GM12864 (cell line): ENCODE measurements at places on chromosomes 7 and 10.

GRCh38 chr10:114458955-114459354 lies 54.7 kb upstream of the AFAP1L2 start:
- no peak for DNase-seq

- DNase-seq, result no peak
Measured at GRCh38 chr10:101229266-101230182, at the start of gene LBX1. Gene LBX1, minus strand, starts transcription at chr10:101229463. Its CDS starts 648 bp downstream, at chr10:101228815.

DNA sequence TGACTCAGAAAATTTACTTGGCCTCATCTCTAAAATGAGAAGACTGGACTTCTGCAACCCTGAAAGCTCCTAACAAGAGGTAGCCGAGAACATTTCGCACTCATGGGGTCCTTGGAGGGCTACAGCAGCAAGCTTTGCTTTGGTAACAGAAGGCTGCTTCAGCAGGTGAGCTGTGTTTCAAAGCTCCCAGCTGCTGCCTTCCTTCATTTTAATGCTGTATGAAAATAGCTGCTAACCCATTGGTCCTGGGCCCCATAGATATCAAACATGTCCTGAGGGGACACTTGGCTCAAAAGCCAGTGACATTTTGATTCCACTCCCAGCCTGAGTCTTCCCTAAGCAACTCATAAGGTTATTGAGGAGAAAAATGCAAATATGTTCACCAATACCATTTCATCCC lies 14.3 kb upstream of the MALSU1 start:
- no peak for DNase-seq

DNA sequence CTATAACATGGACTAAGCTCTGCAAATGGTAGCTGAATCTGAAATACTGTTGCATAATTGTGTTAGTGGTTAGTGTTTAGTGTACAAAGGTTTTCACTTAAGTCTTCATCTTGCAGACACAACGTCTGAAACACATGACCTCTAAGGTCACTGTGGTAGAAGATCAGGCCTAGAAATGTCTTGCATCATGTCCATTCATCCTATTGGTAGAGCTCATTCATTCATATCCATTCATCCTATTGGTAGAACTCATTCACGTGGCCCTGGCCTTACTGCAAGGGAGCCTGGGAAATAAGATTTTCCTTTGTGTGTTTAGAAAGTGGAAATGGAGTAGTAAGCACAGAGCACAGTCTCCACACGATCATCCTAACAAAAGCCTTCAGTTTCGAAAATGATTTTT lies 485.8 kb downstream of the PLXNA4 start:
- no peak for DNase-seq

DNA sequence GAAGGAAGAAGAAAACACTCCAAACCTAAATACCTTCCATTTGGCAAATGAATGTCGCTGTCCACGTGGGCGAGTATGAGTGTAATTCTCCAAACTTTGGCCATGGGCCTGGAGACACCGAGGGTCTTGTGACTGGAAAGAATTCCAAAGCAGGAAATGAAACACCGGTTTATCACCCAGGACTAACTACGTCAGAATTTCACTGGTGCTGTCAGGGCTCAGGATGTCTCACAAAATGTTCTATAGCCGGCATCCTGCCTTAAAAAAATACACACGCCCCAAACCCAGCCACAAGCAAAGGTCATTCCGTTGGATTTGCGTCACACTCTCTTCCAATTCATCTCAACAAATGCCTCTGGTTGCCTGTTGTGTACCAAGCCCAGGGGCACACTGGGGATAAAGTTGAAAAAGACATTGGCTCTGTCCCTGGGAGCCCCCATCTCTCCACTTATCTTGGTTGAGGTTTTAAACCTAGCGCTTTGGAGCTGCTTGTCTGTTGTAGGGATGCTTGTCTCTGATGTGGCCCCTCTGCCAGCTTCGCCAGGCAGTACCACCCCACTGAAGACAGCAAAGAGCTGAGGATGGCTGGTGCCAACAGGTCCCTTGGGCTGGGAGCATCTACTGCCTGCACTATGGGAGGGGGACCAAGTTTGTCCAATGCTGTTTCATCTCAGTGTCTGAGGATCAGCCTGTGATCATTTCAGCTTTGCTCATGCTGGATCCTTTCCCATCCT lies 31.2 kb downstream of the GSTO2 start:
- no peak for DNase-seq

- no peak for DNase-seq
Measured at GRCh38 chr7:101823596-101823995, 6.2 kb downstream of the CUX1 start.

DNA sequence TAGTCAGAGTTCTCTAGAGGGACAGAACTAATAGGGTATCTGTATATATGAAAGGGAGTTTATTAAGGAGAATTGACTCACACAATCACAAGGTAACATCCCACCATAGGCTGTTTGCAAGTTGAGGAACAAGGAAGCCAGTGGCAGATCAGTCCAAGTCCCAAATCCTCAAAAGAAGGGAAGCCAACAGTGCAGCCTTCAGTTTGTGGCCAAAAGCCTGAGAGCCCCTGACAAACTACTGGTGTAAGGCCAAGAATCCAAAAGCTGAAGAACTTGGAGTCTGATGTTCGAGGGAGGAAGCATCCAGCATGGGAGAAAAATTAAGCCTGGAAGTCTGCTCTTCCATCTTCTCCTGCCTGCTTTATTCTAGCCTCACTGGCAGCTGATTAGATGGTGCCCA lies 1107.2 kb upstream of the CELF2 start:
- DNase-seq, result no peak

- DNase-seq, result no peak
Measured at GRCh38 chr7:27459731-27460053, 203.0 kb downstream of the HIBADH start.

GRCh38 chr10:100006243-100006886 lies 3.4 kb downstream of the DNMBP start:
- DNase-seq, result no peak

DNA sequence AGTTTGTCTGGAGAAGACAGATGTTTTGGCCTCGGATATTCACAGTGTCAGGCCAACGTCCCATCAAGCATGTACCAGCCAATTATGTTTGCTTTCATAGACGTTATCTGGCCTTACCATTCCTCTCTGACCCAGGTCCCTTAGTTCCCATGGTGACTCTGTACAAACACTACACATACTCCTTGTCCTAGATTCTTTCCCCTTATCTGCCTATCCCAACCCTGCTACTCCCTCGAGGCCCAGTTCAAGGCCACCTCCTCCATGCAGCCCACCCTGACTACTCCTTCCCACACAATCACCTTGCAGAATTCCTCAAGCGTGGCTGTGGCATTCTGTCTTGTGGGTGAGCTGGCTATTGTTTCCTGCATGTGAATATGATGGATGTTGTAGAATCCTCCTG lies 155.2 kb downstream of the PRKAG2 start:
- DNase-seq, result no peak

DNA sequence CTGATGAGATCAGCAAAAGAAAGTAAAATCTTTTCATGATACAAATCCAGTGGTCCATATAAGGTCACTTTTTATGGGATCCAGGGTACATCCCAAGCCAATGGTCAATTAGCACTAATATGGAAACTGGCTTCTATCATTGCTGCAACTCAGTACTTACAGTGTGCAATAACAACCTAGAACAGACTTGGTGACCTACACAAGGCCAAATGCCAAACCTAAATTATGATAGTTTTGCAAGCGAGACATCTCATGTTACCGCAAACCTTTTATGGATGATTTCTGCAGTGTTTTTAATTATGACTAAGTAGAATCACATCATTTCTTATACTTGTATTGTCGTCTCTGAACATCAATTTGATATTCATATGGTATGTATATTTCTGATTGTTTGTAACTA lies 583.5 kb upstream of the SEMA3D start:
- DNase-seq, result no peak

- no peak for DNase-seq
Measured at GRCh38 chr10:28664369-28664740, 13.0 kb upstream of the BAMBI start.

DNA sequence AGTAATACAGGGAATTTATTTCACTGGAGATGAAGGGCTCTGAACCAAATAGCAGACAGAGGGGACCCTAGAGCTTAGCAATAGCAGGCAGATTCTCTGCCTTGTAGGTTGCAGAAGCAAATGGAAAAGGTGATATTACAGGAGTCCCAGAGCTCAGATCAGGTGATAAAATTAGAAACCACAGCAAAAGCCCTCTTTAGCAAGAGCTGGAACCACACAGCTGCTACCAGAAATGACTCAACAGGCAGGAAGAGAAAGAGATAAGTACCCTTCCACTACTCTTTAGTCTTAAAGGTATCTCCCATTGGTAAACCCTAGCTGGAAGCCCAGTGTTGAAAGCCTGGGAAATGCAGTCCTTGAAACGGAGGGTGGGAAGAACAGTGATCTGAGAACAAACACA lies 535.6 kb upstream of the GHITM start:
- peak; percentile 61 for DNase-seq

GRCh38 chr7:20798081-20798693 lies 11.5 kb upstream of the SP8 start:
- no peak for DNase-seq

- no peak for DNase-seq
Measured at GRCh38 chr10:88944813-88945212, 7.8 kb downstream of the ACTA2 start.

- no peak for DNase-seq
Measured at GRCh38 chr7:107591421-107591820, 11.4 kb downstream of the BCAP29 start.

DNA sequence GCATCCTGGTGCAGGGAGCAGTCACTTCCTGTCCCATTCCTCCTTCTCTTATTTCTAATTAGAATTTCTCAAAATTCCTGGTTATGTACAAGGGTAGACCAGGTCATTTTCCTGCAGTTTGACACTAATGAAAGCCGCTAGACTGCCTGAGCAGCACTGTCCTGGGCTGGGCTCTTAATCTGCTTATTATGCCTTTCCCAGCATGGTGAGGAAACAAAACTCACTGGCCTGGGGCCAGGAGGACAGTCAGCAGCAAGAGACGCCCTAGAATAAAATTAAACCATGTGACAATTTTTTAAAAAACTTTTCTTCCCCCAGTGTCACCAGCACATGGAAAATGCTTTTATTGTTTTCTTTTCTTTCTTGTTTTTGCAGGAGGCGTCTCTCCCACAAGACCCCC lies 647.5 kb downstream of the TYW1 start:
- no peak for DNase-seq

DNA sequence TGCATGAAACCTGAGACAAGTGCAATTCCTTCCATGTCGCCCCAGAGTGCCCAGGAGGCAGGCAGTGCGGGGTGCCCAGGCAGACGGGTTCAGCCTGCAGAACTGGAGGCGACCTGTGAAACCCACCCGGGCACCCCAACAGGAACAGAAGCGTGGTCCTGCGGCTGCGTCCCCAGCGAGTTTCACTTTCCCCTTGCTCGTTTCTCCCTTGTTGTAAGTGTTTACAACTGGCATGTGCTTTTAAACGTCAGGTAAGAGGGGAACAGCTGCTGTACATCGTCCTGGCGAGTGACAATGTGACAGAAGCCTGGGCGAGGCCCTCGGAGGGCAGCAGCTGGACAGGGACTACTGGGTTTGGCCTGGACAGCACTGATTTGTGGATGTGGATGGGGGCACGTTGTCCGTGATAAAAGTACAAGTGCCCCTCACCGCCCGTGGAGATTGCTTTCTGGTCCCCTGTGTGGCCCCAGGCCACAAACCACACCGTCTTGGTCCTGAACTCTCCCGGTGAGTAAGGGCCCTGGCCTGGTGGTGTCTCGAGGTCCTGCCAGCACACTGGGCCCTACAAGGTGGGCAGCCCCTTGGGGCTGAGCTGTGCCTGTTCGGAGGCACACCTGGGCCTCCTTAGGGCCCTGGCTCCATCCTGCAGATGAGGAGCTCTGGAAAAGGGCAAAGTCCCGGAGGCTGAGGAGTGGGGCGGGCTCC lies 4.0 kb downstream of the VENTX start:
- DNase-seq, result no peak

- no peak for DNase-seq
Measured at GRCh38 chr7:3134745-3135144, 91.1 kb upstream of the CARD11 start.

DNA sequence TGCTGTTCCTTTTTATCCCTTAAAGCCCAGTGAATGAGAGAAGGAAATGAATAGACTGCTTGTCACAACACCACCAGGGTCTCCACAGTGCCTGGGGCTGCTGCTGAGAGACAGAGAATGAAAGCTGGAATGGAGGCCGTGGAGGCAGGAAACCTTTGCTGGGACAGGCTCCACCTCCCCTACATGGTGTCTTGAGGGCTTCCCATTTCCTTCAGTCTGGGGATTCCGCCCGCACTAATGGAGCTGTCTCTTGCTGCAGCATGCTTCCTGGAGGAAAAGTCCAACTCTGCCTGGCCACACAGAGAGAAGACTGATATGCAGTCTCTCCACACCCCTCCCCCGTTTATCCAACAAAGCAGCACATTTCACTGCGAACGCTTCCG lies 54.5 kb downstream of the LRRC4 start:
- no peak for DNase-seq
